Stimulated activated CD4-positive, alpha-beta T cell treated with anti-CD3 and anti-CD28 coated beads, Interleukin-12 subunit alpha, Interleukin-12 subunit beta, amount 100 ng/mL, for 48 hours (primary cell): ENCODE measurements at places on chromosomes 13 and 19.

- no peak for DNase-seq
Measured at GRCh38 chr13:26342898-26343297, 89.0 kb downstream of the CDK8 start.

- peak; percentile 91 for DNase-seq
Measured at GRCh38 chr19:12884926-12885748, 1.9 kb downstream of the KLF1 start.

DNA sequence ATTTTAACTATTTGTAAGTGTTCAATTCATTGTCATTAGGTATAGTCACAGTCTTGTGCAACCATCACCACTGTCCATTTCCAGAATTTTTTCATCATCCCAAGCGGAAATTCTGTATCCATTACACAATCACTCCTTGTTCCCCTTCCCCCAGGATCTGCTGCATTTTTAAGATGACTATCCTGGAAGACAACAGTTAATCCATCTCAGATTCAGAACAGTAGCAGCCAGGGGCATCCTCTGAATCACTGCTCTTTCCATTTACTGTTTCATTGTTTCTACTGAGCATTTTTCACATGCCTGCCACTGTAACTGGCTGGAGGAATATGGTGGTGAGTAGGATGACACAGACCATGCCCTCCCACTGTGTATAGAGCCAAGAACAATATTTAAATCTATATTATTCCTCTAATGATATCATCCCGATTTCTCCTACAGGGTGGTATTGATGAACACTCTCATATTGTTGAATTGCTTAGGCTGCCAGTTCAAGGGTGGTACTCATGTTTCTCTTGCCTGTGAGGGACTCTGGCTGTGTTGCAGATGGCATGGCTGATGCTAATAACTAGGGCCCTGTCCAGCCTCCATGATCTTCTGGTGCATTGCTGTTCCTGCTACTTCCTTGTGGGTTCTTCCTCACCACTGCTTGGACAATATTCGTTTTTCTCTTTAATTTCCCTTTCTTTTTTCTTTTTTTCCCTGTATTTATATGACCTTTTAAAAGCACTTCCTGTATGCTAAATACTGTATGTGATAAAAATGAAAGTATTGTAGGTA lies 59.0 kb downstream of the WDFY2 start:
- no peak for DNase-seq

DNA sequence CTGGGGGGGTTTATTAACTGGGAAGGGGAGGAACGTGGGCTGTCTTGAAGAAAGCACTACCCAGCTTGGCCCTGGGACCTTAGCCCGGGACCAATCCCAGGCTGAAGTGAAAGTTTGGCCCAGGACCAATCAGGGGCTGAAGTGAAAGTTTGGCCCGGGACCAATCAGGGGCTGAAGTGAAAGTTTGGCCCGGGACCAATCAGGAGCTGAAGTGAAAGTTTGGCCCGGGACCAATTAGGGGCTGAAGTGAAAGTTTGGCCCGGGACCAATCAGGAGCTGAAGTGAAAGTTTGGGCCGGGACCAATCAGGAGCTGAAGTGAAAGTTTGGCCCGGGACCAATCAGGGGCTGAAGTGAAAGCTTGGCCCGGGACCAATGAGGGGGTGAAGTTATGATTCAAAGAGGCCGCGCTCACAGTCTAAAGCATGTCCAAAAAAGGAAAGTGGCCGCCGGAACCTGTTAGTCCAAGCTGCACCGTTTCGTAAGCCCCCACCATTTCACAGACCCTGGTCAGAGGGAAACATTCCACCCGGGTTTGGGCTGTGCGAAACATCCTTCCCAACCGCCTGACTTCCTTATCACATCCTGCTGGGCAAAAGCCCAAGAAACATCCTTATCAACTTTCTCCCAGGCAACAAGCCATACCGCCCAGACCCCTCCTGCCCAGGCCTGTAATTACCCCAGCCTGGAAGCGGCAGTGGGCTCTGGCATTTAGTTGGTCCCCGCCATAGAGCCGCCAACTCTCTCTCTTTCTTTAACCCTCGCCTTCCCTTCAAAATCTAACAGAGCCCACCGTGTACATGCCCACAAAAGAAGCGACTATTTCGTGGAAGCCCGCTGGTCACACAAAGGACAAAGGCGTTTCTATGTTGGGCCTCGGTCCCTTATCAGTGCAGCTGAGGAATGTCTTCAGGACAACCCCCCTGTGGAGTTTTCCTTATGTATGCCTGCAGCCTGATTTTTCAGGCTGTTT lies 1.1 kb downstream of the ZNF850 start:
- no peak for DNase-seq

- DNase-seq = no peak
Measured at GRCh38 chr19:32476032-32476350, 70.4 kb downstream of the DPY19L3 start.

- no peak for DNase-seq
Measured at GRCh38 chr19:6842871-6843607, 44.3 kb upstream of the ADGRE1 start.

GRCh38 chr19:22528956-22529355 lies 105.2 kb upstream of the ZNF492 start:
- no peak for DNase-seq

GRCh38 chr19:42216653-42217519 lies 591 bp downstream of the DEDD2 start:
- DNase-seq = no peak

DNA sequence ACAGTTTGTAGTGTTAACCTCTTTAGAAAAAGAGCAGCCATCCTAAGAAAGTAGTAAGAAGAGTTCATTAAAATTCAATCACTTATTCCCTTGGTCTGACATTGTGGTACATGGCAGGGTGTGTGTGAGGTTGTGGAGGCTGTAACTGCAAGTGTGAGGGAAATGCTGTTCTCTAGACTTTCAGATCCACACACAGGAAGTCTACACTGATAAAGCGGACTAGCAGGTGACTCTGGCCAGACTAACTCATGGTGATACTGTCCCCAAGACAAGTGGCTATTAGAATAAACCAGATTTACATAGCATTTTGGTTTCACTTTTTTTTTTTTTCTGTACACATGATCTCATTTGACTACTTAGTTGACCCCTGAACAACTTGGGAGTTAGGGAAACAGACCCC lies 10.0 kb downstream of the MTIF3 start:
- no peak for DNase-seq

DNA sequence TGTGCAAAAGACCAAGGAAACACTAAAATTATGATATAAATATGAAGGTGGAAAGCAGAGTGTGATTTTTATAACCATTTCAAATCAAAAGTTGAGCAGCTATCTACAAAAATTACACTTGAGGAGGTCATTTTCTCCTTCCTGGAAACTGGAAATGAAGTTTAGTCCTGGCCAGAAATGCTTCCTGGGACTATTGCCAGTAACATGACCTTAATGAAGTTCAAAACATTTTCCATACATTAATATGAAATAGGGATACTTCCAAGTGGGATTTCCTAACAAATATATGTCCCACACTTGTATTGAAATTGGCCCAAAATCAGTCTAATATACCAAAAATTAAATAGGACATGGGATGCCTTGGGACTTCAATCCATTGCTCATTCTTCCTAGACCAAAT lies 1556.8 kb upstream of the MIR17HG start:
- no peak for DNase-seq

- DNase-seq = no peak
Measured at GRCh38 chr13:80707000-80707983, 366.4 kb upstream of the SPRY2 start.
